Activated T-cell treated with anti-CD3 and anti-CD28 coated beads, Interleukin-2, amount 50 U/mL, for 1 hour (primary cell): ENCODE measurements at places on chromosomes 6 and 20.

- no peak for DNase-seq
Measured at GRCh38 chr6:68625998-68626397, 9.1 kb upstream of the ADGRB3 start.

GRCh38 chr6:1580585-1580984, 29.1 kb upstream of the FOXC1 start:
- no peak for DNase-seq

DNA sequence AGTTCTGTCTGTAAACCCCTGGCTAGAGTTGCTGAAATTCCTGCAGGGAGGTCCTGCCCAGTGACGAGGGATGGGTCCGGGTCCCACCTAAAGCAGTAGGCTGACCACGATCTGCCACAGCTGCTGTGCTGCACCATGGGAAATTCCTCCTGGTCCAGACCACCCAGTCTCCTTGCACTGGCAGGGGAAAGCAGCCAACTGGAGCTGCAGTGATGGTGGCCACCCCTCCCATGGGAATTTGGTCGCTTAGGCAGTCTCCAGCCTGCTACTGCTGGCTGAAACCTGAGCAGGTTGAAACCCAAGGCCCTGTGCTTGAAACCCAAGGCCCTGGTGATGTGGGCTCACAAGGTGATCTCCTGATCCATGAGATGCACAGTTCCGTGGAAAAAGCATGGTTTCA, 23.9 kb upstream of the MOXD1 start:
- no peak for DNase-seq

- DNase-seq = no peak
Measured at GRCh38 chr6:159513914-159514313, 179.1 kb downstream of the SOD2 start.

DNA sequence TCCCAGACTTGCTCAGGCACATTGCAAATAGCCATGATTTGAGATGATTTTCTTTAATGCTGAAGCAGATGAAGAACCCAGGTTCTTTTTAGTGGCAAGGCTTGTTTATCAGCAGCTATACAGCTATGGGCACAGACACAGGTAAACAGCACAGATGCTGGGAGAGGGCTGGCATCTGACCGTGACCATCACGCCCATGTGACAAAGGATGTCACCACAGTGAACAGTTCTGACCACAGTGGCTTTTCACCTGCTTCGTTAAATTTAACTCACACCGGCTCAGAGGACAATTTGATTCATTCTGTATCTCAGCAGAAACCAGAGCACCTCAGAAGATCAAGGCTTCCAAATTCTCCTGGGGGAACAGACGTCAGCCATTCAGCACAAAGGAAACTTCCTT, 142.6 kb downstream of the CDH26 start:
- DNase-seq = no peak
